ENCODE measurements at places on chromosomes 7 and 10.

- no peak for DNase-seq
These were observed 6.6 kb upstream of the FMC1 start for GRCh38 chr7:139334399-139335150.

DNA sequence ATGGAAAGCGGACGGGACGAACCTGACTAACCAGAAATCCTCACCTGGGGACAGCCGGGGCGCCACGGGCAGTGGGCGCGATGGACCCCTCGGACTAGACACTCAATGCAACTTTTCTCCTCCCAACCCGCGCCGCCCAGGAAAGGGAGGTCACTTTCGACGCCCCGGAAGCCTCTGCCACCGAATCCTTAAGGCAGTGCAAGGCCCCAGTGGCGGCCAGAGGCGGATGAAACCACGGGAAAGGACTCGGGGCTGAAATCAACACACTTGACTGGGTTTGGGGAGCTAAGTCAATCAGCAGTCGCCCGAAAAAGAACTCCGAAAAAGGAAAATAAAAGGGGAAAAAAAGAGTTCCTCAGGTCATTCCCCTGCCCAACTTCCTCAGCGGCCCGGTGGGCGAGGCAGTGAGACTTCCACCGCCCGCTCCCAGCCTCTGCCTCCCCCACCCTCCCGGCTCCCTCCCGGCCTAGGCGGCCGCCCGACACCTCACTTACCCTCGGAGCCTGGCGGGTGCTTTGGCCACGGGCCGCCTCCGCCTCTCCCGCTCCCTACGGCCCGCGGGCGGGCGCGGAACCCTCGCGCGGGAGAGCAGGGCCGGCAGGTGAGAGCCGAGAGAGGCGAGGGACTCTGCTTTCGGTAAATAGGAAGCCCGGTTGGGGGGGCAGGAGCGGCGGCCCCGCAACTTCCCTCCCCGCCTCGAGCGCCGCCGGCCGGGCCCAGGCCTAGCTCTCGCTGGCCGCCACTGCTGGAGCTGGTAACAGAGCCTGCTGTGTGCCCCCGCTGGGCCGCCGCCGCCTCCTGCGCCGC lies 518 bp downstream of the WAPL start:
- peak; percentile 34 for DNase-seq

- no peak for DNase-seq
These were observed 282.7 kb upstream of the SEMA3D start for GRCh38 chr7:85469446-85470010.

DNA sequence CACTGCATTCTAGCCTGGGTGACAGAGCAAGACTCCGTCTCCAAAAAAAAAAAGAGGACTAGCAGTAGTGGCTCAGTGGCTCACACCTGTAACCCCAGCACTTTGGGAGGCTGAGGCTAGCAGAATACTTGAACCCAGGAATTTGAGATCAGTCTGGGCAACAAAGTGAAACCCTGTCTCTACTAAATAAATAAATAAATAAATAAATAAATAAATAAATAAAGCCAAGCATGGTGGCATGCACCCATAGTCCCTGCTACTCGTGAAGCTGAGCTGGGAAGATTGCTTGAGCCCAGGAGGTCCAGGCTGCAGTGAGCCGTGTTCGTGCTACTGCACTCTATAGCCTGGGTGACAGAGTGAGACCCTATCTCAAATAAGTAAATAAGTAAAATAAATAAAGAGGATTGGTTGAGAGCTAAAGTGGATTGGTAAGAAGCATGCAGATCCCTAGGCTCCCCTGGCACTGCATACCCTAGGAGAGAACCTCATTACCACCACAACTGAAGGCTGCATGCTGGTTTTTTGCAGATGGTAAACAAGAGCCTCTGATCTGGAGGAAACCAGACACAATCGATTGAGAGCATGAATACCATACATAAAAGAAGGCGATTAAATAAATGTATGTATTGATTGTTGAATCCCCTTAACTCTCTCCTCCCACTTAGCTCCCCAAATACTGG lies 163.2 kb downstream of the REEP3 start:
- no peak for DNase-seq

DNA sequence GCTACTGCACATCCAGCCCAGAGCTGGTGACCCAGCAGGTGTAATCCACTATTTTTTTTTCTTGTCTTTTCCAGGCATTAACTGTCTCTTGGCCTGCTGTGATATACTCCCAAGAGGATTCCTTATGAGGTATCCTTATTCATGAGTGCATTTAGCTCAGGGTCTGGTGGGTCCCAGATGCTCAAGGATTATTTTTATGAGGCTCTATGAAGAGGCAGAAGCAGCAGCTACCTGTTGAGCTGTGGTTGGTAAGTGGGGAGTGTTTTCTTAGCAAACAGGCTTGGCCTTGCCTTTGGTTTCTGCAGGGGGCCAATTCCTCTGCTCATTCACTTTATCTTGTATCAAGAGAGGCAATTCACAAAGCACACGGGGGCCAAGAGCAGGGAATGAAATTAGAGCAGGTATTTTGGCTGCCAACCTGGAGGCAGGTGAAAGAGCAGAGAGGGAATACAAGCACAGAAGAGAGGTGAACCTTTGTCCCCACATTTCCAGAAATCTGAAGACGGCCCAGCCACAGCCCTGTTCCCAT lies 221.6 kb downstream of the TMEM178B start:
- DNase-seq, result no peak

- DNase-seq, result no peak
These were observed 69.1 kb downstream of the MEST start for GRCh38 chr7:130560972-130561371.

GRCh38 chr10:778626-779330 lies 89.3 kb upstream of the DIP2C start:
- DNase-seq, result no peak

DNA sequence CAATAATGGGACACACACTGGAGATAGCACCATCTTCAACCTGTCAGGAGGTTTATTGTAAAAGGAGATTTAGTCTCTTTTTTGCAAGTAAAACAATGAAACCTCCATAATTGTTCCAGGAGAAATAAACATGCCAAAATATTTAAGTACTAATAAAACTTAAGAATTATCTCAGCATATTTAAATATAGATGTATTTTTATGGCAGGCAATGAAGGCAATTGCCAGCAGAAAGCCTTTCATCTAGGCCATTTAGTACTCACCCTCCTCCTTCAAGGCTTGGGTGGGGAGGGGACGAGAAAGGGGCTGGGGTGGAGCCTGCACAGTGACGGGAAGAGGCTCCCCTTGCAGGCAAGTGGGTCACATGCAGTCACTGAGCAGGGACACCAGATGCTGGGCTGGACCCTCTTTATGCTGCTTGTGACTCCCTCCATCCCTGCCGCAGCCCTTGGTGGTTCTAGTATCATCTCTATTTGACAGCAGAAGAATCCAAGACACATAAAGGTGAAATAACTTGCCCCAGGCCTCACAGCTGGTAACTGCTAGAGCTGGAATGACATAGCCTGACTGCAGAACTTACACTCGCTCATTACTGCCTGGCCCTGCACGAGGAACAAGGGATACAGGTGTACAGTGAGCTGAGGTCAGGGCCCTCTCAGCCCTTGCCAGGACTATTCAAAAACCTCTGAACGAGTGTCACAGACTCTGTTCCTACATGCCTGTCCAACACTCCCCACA lies 449.5 kb upstream of the ZMIZ1 start:
- DNase-seq, result no peak

Data from stimulated activated CD4-positive, alpha-beta T cell treated with anti-CD3 and anti-CD28 coated beads, Interleukin-4, amount 100 ng/mL, for 1 hour (primary cell).